ENCODE measurements at places on chromosomes 2 and 18. TPM values are rescaled to one million over a fixed set of nuclear protein-coding genes. Genes with fewer than 3 reads are reported as not detected.

APCDD1 gene
- not detected for total RNA-seq

DNA sequence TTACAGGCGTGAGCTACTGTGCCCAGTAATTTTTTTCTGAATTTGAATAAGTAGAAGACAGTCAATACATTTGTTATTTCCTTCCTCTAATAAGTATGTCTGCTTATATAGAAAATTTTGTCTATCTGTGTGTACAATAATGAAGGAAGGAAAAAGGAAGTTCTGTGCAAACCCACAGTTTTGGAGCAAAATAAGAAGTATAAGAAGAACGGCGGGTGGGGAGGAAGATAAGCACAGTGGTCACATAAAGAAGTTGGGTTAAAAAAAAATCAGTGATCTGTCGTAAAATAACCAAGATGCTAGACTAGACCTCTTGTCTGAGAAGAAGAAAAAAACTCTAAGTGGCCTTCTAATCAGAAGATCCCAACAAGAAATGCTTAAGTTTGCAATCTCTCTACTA, 20.2 kb downstream of the MGAT4A start:
- DNase-seq: no peak

GRCh38 chr2:232839411-232840079, 30.5 kb upstream of the SNORC start:
- DNase-seq: no peak

GRCh38 chr18:37563931-37564392, 1.6 kb downstream of the CELF4 start:
- no peak for DNase-seq

GRCh38 chr18:56902653-56903052, 244.2 kb upstream of the BOD1L2 start:
- DNase-seq: no peak
